ENCODE measurements at places on chromosomes 6 and 20.

DNA sequence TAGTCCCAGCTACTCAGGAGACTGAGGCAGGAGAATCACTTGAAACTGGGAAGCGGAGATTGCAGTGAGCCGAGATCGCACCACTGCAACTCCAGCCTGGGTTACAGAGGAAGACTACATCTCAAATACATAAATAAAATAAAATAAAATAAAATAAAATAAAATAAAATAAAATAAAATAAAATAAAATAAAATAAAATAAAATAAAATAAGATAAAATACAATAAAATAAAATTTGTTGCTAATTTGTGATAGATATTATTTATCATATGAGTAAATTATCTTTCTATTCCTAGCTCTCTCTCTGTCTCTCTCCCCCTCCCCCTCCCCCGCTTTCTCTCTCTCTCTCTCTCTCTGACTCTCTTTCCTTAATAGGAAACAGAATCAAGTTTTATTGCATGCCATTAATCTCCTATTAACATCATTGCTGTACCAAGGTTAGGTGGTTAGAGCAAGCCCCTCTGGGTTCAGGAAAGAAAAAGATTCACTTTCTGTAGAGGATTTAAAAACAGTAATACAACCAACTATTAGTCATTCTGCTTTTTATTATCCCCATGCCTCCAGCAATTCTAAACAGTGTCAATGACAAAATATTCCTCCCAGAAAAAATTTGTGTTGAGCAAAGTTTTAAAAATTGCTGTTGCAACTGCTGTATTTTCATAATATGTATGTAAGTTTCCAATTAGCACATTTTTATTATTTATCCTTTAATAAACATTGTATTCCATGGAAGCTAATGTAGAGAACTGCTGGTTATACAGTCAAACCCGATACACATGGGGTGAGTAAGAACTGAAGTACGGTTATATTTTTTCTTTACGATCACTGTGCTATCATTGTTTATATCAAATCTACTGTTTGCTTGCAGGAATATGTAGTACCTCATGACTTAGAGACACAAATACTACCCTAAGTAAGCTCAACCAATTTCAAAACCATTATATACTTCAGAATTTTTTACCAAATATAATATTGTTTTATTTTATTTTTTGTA, 22.1 kb downstream of the BMP5 start:
- no peak for DNase-seq

GRCh38 chr20:14444106-14444505, 106.7 kb upstream of the FLRT3 start:
- no peak for DNase-seq

GRCh38 chr6:129525055-129525454, 184.9 kb downstream of the ARHGAP18 start:
- no peak for DNase-seq

- DNase-seq: no peak
These were observed 126.9 kb upstream of the VGLL2 start for GRCh38 chr6:117138425-117138824.

- no peak for DNase-seq
These were observed 229.7 kb upstream of the HTR1E start for GRCh38 chr6:86707545-86708120.

DNA sequence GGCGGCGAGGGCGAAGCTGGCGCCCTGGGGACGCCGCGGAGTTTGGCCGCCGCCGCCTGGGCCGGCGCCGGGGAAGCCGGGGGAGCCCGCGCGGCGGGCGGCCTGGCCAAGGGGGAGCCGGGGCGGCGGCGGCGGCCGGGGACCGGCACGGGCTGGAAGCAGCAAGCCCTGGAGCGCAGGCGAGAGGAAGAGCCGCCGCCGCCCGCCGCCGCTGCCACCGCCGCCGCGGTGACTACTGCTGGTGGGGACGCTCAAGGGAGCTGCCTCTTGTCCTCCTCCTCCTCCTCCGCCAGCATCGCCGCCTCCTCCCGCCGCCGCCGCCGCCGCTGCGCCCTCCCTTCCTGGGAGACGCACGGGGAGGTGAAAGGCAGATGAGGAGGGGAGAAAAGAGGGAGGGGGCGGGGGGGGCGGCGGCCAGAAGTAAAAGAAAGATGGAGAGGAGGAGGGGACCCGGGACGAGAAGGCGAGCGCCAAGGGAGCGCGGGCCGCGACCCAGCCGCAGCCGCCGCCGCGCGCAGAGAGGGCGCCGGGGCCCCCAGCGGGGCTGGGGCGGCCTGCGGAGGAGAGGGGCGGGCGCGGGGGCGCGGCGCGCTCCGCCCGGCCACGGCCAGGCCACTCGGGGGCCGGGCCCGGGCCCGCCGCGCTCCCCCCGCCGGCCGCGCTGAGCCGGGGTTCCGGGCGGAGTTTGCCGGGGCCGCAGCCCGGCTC, 846 bp downstream of the PDE10A start:
- no peak for DNase-seq

- no peak for DNase-seq
These were observed 1590.1 kb downstream of the HACE1 start for GRCh38 chr6:103269581-103269980.

DNA sequence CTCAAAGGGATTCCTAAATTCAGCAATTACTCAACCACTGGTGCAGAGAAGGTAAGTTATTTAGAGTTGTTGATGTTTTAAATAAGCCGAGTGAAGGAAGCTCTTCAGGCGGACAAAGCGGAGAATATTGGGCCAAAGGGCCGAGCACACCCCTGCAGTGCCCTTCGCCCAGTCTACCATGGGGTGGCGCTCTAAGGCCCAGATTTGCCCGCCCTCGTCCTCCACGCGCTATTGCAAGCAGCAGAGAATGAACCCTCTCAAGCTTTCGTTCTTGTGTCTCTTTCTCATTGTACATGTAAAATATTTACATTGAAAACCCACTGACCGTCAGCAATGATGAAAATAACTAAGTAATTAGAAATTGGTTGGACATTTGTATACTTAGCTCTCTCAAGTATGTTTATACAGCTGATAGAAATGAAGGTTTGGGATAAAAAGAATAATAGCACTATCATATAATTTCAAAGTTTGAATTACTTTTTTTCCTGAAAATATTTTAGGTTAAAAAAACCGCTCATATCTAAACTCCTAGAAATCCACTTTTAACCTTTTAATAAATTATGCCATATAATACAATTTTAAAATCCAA, 195.0 kb upstream of the CEP162 start:
- no peak for DNase-seq

DNA sequence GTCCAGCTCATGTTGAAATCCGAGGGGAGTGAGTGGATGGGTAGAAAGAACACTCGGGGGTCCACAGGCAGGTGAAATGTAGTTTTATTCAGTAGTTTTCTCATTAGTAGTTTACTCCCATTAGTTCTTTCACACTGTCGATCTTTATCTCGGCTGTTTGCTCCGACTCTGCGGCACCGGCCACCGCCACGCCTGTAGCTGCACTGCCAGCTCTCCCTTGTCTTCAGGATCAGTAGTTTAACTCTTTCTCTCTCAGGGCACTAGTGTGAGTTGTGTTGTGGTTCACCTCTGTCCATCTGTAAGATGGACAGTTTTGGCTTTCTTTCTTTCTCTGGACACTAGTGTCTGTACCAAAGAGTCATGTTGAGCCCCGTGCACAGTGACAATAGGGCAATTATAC, 195.7 kb downstream of the LMBRD1 start:
- DNase-seq: no peak

DNA sequence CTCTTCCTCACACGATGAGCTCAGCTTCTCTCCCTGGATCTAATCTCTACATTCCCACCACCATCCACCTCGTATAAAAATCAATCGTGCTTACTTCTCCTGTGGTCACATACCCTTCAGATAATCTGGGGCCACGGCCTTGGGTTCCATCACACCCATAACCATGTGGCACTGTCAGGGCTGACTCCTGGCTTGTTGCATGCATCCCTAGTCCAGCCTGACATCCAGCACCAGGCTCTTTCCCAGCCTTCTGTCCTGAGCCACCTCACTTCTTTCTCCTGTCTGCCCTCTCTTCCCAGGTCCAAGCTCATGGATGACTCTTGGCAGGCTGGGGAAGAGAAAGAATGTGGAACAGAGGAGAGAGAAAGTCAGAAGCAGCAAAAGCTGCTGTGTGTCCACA, 199.8 kb downstream of the BACH2 start:
- DNase-seq: no peak

GRCh38 chr6:159800141-159800865, at the start of gene PNLDC1:
Gene PNLDC1, plus strand, starts transcription at chr6:159800276. Its CDS starts 32 bp downstream, at chr6:159800308.
- no peak for DNase-seq

- no peak for DNase-seq
These were observed 640.5 kb downstream of the DHX35 start for GRCh38 chr20:39602649-39603048.

GRCh38 chr6:161590961-161591627, 317.2 kb upstream of the AGPAT4 start:
- DNase-seq: no peak

- no peak for DNase-seq
These were observed 533.4 kb downstream of the PKHD1 start for GRCh38 chr6:51554029-51554428.

- DNase-seq: no peak
These were observed 736.9 kb upstream of the MARCKS start for GRCh38 chr6:113120224-113120581.

DNA sequence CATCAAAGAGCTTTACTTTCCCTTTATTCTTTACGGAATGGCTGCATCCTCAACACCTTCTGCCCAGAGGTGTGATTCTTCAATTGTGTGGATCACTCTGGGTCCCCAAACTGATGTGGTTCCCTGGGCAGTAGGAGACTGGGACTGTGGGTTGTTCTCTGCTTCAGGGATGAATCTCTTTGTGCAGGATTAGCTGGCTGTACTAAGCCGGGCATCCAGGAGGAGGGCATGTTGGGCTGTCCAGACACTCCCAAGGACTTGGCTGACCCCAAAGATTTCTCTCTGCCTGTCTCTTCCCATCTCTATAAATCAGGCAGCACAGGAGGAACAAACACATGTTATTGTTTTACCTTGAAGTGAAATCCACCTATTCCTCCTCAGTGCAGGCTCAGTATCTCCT, 15.3 kb downstream of the FARS2 start:
- DNase-seq: no peak

DNA sequence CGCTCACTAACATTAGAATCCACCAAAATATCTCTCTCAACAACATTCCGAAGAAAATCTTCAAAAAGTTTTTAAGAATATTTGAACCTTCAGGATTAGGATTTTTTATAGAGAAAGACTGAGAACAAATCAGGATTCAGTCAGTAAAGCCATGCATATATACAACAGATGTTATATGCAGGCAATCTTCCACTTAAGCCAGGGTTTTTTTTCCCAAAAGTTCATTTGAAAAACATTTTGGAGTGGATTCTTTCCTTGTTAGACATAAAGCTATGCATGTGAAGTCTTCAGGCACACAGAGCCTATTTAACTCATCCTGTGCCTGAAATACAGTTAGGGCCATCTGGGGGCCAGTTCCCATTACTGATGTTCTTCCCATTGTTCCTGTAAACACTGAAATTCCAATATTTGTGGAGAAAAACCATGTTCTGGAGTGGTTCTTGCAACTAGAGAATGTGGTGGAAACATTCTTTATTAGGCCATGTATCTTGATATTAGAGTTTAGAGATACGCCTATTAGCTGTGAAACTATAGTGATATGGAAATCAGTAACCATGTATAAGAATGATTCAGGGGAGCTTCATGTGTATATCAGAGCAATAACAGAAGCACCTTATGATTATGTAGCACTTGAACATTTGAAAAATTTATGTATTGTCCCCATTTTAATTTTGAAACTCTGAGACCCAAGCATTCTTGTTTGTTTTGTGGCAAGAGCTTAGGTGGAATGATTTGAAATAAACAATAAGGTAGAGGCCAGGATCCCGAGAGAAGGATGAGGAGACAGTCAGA, 61.7 kb downstream of the PLEKHG1 start:
- no peak for DNase-seq

DNA sequence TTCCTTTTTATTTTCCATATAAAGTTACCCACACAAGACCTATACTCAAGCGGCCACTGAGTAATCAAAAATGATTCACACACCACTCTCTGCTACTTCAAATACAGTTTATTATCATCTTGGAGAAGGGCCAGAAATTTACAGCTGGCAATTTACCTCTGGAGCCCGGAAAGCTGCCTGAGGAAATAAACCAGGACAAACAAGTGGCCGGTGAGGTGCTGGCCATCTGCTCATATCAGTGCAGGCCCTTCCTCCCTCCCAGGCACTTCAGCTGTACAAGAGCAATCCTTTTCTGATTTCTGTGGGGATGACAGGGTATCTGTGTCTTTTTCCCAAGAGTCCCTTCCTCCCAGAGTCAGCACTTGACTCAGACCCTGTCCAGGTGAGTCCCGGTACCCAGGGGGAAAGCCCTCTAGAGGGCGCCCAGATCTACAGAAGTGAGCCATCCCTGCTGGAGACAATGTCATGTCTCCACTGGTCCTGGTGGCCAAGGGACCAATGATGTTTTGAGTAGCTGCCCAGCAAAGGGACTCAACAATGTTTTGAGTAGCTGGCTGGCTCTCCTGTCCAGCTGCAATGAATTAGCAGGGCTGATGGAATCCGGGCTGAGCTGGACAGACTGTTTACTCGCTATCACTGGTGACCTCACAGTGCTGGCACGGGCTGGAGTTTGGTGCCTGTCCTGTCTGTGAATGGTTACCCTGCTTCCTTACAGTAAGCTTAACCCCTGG, 23.6 kb downstream of the LRP11 start:
- no peak for DNase-seq

- DNase-seq: no peak
These were observed 545 bp downstream of the SLC35D3 start for GRCh38 chr6:136922685-136923006.

DNA sequence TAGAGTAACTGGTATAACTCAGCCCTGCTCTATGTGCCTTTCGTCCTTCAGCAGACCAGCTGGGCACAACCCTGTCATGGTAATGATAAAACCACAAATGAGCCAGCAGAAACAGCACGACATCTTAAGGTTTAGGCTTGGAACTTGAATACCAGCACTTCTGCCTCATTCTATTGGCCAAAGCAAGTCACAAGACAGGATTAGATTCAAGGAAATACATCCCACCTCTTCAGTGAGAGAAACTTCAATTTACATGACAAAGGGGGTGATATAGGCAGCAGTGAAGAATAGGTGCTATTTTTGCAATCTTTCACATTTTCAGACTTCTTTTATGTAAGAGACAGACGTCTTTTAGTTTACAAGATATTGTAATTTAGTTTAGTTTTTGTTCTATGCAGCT, 69.8 kb upstream of the SLC35F1 start:
- no peak for DNase-seq

DNA sequence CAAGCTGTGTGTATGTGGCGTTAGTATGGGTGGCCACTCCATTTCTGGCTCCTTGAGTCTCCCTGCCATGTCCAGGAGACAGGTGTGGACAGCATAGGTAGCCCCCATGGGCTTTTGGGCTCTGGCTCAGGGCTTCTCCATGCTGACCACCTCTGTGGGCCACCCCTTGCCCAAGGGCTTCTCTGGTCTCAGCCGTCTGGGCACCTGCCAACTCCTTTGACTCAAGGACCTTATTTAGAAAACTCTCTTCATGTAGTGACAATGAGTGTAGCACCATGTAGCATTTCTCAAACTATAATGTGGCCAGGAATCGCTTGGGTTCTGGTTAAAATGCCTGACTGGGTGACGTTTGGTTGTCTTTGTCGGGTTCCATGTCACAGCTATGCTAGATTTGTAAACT, 5.1 kb upstream of the GTSF1L start:
- DNase-seq: no peak

- no peak for DNase-seq
These were observed 181.3 kb downstream of the THBS2 start for GRCh38 chr6:169072127-169073042.

- no peak for DNase-seq
These were observed 133.8 kb upstream of the PTPN1 start for GRCh38 chr20:50376179-50376887.
